ENCODE measurements at places on chromosomes 7 and 10.

- no peak for DNase-seq
Observed at GRCh38 chr7:18689551-18689950, 194.0 kb downstream of the HDAC9 start.

- no peak for DNase-seq
Observed at GRCh38 chr10:43205681-43206390, 61.0 kb downstream of the RASGEF1A start.

GRCh38 chr10:76582531-76582930 is 1055.1 kb downstream of the KCNMA1 start:
- DNase-seq, result no peak

DNA sequence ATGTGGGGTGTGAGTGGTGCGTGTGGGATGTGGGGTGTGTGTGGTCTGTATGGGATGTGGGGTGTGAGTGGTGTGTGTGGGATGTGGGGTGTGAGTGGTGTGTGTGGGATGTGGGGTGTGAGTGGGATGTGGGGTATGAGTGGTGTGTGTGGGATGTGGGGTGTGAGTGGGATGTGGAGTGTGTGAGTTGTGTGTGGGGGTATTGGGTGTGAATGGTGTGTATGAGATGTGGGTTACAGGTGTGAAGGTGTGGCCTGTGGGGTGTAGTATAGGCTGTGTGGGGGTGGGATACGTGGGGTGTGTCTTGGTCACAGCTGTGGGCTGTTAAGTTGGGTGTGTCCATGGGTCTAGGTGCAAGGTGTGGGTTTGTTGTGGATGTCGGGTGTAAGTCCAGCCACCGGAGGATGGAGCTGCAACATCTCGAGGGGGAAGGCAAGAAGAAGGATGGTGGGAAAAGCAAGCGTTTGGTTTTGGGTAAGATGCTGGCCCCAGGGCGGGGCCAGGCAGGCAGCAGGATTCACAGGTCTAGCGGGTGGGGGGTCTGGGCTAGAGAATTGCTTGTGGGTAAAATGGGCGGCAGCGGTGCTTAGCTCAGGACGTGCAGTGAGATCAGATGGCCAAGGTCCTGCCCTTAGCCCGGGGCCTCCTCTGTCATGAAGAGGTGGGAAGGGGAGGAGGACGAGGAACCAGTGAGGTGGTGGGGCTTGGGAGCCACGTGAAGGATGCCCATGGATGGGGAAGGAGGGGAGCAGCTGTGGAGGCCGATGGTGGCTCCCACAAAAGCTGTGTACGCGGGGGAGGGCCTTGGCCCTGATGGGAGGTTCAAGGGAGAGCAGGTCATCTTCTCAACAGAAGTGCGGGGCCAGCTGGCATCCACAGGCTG is 60.1 kb downstream of the CFAP46 start:
- DNase-seq, result no peak

- no peak for DNase-seq
Observed at GRCh38 chr10:131949041-131949862, 32.5 kb downstream of the BNIP3 start.

Measured in stimulated activated CD8-positive, alpha-beta memory T cell treated with anti-CD3 and anti-CD28 coated beads, Interleukin-4, amount 100 ng/mL, for 1 hour (primary cell).